ENCODE measurements at places on chromosomes 3 and 15.

DNA sequence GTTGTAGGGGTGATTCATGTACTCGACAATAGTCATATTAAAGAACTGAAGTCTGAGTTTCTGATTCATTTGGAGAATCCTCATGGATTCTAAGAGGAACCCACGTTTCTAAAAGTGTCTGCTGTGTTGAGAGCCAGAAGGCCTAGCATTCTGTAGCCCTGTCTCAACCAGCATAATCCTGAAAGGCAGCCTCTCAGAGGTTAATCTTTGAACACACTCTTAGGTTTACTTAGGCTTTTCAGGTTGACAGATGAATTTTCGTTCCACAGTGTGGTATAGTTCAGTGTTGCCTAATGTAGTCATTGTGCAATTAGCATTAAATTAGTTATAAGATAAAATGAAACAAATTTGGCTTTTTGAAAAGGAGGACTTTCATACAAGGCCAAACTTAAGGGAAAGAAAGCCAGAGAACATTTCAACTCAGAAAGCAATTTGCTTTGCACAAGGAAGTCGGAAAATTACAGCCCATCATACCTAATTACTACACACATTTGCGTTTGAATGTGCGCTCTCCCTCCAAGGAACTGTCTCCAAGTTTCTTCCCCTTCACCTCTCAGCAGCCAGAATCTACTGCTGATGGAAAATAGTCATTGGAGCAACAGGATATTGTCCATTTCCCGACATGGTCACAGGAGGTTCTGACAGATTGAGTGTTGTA is 42.0 kb downstream of the AGBL1 start:
- no peak for DNase-seq

DNA sequence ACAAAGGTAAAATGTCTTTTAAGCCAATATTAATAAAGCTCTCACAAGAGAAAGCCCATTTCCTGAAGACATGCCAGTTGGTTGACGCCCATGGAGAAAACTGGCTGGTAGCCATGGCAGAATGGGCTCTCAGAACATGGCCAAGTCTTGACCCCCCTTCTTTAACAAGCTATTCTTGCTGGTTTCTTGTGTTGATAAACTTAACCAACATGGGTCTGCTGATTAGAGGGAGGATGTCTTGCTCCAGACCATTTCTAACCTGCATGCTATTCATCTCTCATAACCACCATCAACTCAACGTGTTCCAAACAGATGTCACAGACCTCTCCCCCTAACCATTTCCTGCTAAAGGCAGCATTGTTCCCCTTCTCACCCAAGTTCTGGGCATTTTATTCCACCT is 25.7 kb downstream of the NTRK3 start:
- no peak for DNase-seq

DNA sequence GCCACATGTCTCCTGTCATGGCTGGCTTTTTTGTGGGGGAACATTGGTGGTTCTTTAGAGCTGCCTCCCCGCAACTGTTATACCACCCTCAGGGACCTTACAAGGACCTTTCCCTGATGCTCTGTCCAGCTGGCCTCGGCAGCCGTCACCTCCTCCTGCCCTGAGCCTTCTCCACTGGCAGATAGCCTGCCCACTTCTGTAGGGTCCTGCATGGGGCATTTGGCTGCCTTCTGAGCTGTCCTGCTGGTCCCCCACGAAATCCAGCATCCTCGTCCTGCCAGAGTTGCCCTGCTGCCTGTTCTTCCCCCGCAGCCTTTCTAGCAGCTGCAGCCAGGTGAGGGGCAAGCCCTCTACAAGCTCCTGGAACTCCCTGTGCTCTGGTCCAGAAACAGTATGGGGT is 86.2 kb downstream of the USP13 start:
- DNase-seq: no peak

- no peak for DNase-seq
These were observed 1.6 kb downstream of the CDV3 start for GRCh38 chr3:133575086-133575485.

- no peak for DNase-seq
These were observed 242.0 kb upstream of the GOLGA6L4 start for GRCh38 chr15:83993591-83993990.

- no peak for DNase-seq
These were observed 19.3 kb upstream of the ATOSA start for GRCh38 chr15:52698514-52698913.

DNA sequence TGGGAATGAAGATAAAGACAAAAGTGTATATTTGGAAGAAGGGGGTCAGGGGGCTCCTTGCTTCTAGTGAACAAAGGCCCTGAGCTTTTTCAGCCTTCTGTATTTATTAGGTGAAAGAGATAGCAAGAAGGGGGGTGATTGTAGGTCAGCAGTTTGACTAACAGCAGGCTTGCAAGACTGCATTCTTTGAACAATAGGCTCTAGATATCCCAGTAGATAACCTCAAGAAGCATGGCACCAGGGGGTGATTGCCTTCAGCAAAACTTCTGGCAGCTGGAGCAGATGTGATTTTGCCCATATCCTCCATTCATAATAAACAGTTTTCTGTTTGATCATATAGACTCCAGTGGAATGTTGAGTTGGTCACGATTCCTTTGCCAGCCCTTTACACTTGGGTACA is 31.7 kb upstream of the GOLIM4 start:
- DNase-seq: no peak

DNA sequence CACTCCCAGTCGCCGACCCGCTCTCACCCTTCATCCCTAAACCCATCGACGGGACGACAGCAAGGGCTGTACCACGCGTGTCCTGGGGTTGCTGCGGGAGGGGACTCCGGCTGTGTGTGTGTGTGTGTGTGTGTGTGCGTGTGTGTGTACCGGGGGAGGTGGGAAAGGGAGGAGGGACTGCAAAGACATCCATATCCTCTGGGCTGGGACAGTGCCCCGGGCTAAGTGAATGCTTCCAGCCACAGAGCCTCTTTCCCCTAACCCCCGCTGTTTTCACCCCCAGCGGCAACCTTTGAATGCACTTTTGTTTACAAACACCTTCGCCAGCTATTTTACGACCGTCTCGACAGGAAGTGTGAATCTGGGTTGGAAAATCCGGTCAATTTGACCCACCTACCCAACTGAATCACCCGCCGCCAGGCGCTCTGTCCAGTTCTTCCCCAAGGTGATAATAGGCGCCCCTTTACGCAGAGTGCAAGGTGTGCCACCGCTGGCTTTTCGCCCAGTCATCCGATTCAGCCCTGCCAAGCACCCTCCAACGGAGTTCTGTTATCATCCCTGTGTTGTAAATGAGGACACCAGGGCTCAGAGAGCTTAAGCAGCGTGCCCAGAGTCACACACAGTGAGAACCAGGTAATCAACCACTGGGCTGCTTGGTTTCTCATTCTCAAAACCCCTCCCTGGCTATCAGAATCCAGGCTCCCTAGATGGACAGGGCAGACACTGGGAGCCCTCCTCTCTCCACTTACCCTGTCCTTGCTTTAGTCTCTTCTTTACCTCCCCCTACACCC is 739 bp upstream of the AMOTL2 start:
- DNase-seq: no peak

All from glomerular endothelial cell (primary cell).